Activated T-helper 1 cell treated with anti-CD3 and anti-CD28 coated beads, Interleukin-12 subunit alpha, Interleukin-12 subunit beta, Interleukin-2, Interleukin-4 antibody, amounts not matched to agents 30 ng/mL and 10 ng/mL and 1 ng/mL, durations not matched to agents 14 hours and 24 hours and 36 hours (primary cell): ENCODE measurements at places on chromosomes 11 and 22.

DNA sequence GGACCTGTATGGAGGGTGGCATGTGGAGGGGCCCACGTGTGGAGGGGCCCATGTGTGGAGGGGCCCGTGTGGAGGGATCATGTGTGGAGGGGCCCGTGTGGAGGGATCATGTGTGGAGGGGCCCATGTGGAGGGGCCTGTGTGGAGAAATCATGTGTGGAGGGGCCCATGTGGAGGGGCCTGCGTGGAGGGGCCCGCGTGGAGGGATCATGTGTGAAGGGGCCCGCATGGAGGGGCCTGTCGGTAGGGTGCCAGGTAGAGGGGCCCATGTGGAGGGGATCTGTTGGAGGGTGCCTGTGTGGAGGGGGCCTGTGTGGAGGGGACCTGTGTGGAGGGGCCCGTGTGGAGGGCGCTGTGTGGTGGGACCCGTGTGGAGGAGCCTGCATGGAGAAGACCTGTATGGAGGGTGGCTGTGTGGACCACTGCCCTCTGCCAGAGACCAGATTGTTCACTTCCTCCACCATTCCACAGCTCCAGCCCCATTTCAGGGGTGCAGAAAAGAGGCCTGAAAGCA lies 47.0 kb downstream of the IGLL5 start:
- no peak for DNase-seq

- DNase-seq: no peak
Observed at GRCh38 chr11:65435981-65436411, 13.4 kb downstream of the NEAT1 start.

- peak; percentile 37 for DNase-seq
Observed at GRCh38 chr11:10809373-10810160, 841 bp upstream of the EIF4G2 start.

DNA sequence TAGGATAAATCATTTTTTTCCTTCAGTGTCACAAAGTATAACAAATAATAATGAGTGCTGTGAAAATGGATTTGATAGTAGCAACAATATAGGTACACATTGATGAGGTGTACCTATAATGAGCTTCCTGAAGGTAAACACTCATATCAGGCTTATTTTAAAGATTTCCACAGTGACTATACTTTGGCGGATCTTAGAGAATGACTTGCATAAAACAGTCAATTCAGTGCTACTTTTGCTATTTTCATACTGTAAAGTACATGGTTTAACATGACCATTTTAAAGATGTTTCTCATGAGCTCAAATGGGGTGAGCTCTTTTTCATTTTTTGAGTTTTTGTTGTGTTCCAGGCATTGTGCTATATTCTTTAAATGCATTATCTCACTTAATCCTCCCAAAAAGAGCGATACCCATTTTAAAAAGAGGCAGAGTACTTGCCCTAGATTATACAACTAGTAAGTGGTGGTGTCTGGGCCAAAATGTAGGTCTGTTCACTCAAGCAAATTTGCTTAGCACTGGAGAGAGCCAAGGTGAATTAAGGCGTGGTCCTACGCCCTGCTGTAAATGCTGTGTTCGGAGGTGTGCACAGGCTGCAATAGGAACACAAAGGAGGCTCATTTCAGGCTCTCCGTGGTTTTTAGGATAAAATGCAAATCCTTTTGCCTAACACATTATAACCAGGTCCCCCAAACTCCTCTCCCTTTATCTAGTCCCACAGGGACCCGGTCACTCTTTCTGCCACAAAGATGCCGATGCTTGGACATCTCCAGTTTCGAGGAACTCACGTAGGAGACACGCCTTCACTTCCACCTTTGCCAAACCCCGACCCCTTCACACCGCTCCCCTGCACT lies 617 bp upstream of the ALKBH3 start:
- DNase-seq: no peak

DNA sequence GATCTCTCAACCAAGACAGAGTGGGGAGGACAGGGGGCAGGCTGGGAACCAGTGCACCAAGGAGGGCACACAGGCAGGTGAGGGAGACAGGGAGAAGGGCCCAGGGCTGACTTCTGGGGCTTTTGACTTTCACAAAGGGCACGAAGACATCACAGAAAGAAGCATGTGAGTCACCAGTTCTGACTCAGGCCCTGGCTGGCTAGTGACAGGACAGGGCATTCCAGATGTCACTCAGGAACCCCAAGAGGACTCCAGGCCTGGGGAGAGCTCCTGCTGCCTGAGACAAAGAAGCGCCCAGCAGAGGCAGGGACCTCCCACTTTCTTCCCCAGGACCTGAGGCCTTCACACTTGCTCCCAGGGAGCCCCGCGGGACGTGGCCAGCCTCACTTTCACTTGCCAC lies 497.2 kb downstream of the BUD13 start:
- no peak for DNase-seq

DNA sequence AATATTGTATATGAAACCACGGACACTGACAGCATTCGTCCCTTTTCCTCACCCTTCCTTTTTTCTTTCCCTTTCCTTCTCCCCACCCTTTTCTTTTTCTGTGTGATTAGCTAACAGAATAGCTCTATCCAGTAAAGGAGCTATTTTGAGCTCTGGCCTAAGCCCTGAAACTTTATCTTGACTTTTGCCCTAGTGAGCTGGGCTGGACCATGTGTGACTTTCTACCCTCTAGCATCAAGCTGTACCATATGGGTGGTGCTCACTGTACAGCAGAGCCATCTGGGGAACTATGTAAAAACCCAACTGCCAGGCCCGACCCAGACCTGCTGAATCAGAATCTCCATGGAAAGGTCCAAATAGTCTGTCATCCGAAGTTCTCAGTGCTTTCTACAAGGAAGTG lies 21.9 kb upstream of the PANX1 start:
- no peak for DNase-seq

DNA sequence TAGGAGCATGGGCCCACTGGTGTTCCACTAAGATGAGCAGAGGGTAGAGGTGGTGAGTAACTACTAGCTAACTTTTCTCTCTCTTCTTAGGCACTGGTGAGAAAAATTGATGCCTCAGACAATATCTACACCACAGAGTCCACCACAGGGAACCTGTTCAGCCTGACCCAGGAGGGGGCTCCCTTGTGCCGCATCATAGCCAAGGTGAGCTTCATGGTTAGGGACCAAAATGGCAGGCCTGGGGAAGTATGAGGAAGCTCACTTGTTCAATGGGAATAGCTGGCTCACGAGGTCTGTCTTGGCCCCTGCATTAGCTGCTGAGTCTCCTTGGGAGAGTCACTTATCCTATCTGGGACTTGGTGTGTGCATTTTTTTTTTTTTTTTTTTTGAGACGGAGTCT lies 75.9 kb downstream of the INSC start:
- DNase-seq: no peak

DNA sequence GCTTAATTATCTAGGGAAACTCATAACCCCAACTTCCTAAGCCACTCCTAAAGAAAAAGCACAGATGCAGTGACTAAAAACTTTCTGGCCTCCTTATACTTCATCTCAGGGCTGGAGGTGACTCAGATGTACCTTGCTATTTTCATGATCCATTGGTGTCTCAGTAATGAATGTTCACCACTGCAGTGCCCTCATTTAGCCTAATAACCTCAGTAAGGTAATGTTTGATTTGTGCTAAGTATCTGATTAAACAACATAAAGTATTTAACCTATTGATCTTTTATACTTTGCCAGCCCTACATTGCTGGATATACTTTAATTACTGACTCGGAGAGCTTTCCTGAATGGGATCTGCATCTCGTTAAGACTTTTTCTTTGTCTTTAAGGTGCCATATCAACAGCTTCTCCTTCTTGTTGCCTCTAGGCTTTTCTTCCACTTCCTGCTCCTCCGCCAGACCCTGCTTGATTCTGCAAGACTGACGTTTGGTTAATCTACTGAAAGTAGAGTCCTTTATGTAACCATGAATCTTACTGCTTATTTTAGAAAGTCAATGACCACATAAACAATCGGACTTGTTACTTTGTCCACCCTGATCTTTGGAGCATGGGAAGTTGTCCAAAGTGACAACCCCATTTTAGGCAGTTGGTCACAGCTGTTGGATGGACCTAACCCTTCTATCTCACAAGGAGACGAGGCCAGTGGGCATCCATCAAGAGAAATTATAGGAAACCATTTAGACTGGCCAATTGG lies 303.0 kb downstream of the ST3GAL4 start:
- no peak for DNase-seq

DNA sequence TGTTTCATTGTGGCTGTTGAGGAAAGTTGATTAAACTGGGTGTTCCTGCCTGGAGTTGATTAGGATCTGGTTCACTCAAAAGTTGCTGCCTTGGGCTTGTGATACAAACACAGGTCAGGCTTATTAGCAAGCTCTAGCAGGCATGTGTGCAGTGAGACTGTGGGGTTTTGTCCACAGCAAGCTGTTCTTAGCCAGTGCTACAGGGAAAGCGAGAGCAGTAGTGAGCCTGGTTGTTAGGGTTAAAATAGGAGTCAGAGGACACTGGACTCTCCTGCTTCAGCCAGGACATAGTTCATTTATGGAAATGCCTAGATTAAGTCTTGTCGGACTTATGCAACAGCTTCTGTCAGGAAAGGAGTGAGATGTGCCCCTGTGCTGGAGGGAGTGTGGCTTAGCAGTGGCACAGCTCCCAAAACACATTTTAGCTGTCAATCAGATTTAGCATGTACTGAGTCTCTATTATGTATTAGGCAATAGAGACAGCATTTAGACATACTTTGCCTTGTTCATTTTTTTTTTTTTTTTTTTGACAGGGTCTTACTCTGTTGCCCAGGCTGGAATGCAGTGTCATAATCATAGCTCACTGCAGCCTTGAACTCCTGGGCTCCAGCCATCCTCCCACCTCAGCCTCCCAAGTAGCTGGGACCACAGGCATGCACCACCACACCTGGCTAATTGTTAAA lies 8.7 kb downstream of the SNRPD3 start:
- DNase-seq: no peak

- DNase-seq: no peak
Observed at GRCh38 chr11:122734848-122735496, 79.5 kb downstream of the UBASH3B start.

GRCh38 chr11:88035271-88035670 lies 140.0 kb downstream of the RAB38 start:
- DNase-seq: no peak

DNA sequence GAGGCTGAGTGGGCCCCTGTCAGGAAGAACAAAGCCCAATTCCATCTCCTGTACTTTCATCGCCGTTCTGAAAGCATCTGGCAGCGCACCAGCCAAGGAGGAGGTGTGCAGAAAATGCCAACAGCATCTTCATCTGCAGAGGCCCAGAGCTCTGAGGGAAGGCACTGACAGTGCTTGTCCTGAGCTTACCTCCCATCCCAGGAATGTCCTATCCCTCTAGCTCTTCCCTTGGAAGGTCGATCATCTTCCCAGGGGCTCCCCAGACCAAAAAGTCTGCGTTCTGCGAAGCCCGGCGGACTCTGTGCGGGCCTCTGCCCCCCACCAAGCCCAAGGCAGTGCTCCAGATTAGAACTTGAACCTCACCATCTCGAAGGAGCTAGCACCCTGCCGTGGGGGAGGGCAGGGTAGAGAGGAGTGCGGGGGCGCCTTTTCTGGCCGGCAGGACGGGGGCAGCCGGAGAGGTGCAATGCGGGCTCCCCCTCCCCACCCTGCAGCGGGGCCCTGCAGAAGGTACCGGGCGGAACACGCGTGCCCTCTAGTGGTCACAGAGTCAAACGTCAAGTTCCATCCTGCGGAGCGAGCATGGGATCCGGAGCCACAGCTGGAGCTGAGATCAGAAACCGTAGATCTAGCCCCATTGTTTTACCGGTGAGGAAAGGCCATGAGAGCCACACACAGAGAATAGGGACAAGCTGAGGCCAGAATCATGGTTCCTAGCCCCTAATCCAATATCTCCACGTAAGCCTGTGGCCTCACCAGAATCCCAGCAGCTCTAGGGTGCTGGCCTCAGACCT lies 5.0 kb downstream of the SCN2B start:
- peak; percentile 63 for DNase-seq

GRCh38 chr11:69377029-69377952 lies 83.3 kb downstream of the MYEOV start:
- DNase-seq: no peak

- no peak for DNase-seq
Observed at GRCh38 chr22:49140911-49141665, 686.6 kb downstream of the BRD1 start.

- DNase-seq: no peak
Observed at GRCh38 chr11:65499713-65500386, 1.0 kb downstream of the MALAT1 start.

DNA sequence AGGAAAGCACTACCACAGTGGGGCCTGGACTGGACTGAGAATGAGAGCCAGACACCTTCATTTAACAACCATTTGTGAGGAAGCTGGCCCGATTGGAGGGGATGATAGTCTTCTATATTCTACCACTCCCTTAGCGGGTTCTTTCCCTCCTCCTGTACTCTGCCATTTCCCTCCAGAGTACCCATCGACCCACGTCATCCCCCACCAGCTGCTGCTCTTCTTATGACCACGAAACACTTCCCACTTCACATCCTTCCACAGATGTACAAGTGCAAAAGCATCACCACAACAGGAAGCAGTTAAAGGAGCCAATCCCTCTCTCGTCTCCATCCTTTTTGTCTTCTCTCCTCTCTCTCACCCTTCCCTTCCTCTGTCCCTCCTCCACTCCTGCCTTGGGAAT lies 18.0 kb upstream of the UBASH3B start:
- no peak for DNase-seq

GRCh38 chr22:33747576-33748180 lies 172.6 kb downstream of the LARGE1 start:
- no peak for DNase-seq

DNA sequence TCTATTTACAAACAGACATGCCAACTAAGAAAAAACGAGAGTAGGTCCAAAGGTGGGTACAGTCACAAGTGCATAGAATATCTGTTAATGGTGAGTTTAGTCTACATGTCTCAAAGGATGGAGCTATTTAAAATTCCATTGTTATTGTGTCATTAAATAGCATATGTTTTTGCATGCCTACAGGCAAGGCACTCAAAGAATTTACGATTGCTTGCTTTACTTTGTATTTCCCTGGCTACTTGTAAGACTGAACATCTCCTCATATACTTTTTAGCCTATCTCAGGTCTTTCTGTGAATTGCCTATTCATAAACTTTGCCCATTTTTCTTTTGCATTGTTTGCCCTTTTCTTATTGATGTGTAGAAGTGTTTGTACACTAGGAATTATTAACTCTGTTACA lies 39.7 kb downstream of the DEUP1 start:
- no peak for DNase-seq
